Posterior vena cava (tissue), 2 donors: ENCODE measurements at places on chromosomes 5 and 9. TPM values are rescaled to one million over a fixed set of nuclear protein-coding genes. Genes with fewer than 3 reads are reported as not detected.

Gene SLC1A1
- 4.2 TPM for total RNA-seq

Gene DND1
- total RNA-seq, result 0.52 TPM

DNA sequence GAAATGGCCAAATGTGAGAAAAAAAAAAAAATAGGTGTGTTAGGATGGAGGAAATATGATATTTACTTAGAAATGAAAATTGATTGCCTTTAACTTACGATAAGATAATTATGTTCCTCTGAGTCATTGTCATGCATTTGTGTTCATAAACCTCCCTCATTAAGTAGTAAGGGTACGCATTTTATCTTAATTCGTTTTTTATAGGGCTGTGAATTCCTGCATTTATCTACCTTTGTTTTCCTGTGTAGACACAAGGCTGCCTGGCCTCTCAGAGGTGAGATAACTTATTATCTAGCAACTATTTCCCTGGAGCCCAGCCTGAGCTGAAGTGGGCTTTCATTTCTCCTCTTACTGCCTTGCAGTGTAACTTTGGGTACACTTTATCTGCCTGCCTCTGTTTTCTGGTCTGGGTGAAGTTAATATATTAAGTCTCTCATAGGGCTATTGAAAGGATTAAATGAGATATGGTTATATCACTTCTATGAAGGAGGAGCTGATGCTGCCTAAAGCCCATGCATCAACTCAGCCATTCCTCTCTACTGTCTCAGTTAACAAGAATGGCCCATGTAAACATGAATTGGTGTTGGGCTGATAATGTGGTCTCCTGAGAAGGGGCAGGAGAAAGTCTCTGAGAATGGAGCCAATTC lies 103.8 kb upstream of the KLF4 start:
- no peak for DNase-seq

- no peak for DNase-seq
Measured at GRCh38 chr5:35677878-35678277, 60.2 kb downstream of the SPEF2 start.
